Amniotic stem cell (primary cell): ENCODE measurements at places on chromosomes 12 and 14.

DNA sequence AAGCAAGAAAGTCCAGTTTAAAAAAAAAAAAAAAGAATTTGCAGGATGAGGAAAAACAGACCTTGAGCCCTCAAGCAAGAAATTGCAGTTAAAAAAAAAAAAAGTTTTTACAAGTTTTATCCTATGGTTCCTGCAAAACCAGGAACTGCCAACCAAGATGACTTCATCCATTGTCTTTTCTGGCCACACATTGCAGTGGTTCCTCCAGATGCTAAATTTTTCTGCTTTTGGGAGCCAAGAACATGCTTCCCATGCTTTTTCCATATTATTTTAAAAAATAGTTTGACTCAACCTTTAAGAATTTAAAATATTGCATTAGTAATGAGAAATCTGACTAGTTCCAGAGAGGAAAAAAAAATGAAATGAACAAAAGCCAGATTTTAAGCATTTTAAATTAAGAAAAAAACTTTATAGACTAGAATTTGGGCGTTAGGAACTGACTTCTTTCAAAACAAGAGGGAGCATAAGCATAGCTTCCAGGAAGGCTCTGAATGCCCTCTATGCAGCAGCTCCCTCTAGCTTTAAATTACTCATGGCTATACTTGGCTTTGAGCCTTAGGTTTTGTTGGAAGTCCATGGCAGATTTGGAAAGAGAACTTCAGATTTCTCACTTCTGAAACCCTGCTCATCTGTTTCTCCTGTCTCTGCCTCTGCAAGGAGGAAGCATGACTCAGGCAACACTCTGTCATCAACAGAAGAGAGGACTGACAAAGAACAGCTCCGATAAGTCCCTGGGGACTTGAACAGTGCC, 124.5 kb downstream of the GPR65 start:
- no peak for DNase-seq

- DNase-seq: no peak
These were observed 22.8 kb downstream of the TPCN1 start for GRCh38 chr12:113244047-113244460.

GRCh38 chr12:45789025-45789424, 59.5 kb downstream of the ARID2 start:
- DNase-seq: no peak

GRCh38 chr12:122026706-122027333, 5.1 kb downstream of the BCL7A start:
- DNase-seq: no peak

- peak; percentile 15 for DNase-seq
These were observed 2.5 kb downstream of the SLC38A1 start for GRCh38 chr12:46266382-46266791.
